ENCODE measurements at places on chromosomes 6 and 20.

DNA sequence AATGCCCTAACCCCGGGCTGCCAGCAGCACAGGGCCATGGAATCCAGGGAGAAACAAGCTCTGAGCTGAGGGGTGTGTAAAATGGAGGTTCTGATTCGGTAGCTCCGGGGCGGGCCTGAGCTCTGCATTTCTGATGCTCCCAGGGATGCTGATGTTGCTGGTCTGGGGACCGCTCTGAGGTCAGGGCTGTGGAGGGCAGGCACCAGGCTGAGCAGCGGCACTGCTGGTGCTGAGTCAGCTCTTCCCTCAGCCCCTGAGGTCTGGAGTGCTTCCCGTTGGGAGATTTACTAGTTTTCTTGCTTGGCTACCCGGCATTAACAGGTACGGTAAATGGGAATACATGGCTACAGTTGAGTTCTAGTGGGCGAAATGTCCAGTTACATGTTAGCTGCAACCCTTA lies 18.6 kb upstream of the CST3 start:
- peak; percentile 33 for DNase-seq

- DNase-seq, result peak; percentile 36
These were observed 38.0 kb downstream of the OGFRL1 start for GRCh38 chr6:71326611-71327010.

GRCh38 chr20:56166781-56167465 lies 81.6 kb upstream of the MC3R start:
- DNase-seq, result no peak

GRCh38 chr6:96923400-96923799 lies 1.1 kb upstream of the KLHL32 start:
- no peak for DNase-seq

Measured in renal cortical epithelial cell (primary cell).